GM12878 (cell line): ENCODE measurements at places on chromosomes 16 and 17.

DNA sequence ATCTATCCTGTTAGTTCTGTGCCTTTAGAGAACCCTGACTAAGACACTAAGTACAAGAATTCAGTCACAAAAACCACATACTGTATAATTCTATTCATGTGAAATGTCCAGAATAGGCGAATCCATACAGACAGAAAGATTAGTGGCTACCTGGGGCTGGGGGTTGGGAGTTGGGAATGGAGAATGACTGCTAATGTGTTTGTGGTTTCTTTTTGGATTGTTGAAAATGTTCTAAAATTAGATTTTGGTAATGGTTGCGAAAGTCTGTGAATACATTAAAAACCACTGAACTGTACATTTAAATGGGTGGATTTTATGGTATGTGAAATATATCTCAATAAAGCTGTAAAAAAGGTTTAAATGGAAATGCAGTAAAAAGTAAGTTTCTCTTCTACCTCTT lies 80.4 kb upstream of the AKTIP start:
- DNase-seq: no peak

- DNase-seq: no peak
Measured at GRCh38 chr16:9103546-9103945, 12.1 kb downstream of the HAPSTR1 start.

GRCh38 chr17:77935121-77935571 lies 23.4 kb upstream of the TNRC6C start:
- no peak for DNase-seq

- no peak for DNase-seq
Measured at GRCh38 chr16:53821487-53821886, 117.5 kb downstream of the FTO start.

DNA sequence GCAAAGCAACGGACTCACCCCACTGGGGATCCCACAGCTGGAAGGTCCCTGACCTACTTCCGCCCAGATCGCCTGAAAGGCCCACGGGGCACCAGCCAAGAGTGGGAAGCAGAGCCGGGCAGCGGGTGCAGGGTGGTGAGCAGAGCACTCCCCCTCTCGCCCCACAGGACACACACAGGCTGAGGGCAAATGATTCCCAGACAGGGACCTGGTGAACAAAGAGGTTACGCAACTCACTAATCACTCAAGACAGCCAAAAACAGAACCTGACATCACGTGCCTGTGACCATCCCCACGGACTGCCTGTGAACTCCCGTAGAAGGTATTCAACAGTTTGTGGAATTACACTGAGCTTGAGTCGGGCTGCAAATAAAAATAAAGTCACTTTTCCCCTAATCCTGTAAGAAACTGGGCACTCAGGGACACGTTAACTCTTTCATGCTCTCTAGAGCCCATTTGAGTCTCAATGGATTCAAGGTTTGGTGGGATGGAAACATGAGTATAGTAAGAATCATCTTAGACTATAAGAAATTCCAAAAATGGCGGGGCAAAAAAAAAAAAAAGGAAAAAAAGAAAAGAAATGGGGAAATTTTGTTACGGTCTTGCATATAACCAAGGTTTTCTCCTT lies 396.1 kb downstream of the SOX9 start:
- DNase-seq: no peak

- DNase-seq: no peak
Measured at GRCh38 chr17:16486373-16487250, 5.4 kb downstream of the LRRC75A start.

DNA sequence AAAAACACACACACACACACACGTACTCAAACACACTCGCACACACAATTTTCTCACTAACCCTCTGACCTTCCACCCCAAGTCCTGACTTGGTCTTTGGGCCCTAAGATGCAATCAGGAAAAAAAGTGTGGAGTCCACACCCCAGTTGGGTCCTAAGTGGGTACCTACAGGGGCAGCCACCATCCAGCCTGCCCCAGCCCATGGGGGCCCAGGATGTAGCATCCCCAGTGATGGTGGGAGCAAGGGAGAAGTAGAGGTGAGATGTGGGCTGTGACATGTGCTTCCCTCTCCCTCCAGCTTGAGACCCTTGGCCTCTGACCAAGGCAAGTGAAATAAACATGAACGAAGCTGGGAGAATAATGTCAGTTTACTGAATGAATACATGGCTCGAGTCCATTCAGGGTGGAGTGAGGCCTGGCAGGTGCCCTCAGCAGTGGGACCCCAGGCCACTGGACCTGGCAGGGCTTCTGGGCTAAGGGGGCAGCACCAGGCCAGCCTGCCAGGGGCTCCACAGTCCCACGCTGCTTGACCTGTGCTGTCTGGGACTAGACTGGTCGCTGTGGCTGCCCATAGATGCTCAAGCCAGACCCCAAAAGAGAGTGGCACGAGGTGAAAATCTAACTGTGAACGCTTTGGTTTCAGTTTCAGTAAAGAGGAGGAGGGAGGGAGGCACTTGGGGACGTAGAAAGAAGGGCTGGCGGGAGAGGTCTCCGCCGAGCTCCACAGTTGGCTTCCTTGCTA lies 73.7 kb downstream of the MRC2 start:
- no peak for DNase-seq
